ENCODE measurements at places on chromosomes 4 and X.
A peak's percentile ranks its signal among the peaks of the same experiment; 100 is the strongest.

- DNase-seq: no peak
These were observed 28.6 kb downstream of the TRPC3 start for GRCh38 chr4:121923306-121923705.

GRCh38 chr4:8221476-8221875, 22.4 kb downstream of the SH3TC1 start:
- peak; percentile 46 for DNase-seq

- DNase-seq: no peak
These were observed 46.4 kb upstream of the PJA1 start for GRCh38 chrX:69211701-69212100.

DNA sequence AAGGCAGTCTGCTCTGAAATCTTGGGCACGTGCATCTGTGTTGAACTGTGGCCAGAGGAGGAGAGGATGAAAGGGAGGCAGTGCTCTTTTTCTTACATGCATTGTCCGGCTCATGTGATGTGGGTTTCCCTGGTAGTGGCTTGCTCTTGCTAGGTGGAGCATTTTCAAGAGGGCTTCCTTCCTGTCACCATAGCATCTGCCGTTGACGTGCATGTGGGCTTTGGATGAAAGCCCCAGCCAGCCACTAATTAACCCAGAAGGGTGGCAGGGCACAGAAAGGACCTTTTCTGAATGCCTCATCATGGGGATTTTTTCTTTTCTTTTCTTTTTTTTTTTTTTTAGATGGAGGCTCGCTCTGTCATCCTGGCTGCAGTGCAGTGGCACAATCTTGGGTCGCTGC, 121.3 kb downstream of the GPR143 start:
- peak; percentile 61 for DNase-seq

DNA sequence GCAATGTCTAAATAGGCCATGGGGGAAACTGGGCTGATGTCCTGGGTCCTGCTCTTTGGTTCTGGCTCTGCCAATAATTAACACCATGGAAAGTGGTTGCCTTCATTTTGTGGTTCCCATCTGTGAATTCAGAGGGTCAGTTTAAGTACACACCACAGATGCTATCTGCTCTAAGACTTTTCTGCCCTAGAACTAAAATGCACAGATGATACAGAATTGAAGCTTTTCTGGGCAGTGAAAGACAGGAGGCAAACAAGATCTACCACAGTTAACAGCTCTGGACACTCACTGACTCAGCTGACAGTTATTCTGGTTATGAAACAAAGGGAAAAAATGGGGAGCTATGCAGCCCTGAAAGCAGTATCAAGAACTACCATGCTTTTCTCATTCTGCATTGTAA, 37.3 kb downstream of the APBB2 start:
- no peak for DNase-seq

GRCh38 chr4:33149658-33150524, 2429.7 kb downstream of the PCDH7 start:
- DNase-seq: no peak

- DNase-seq: no peak
These were observed 13.5 kb downstream of the KDM5C start for GRCh38 chrX:53211391-53211978.

GRCh38 chr4:81509191-81509590, 37.5 kb upstream of the RASGEF1B start:
- no peak for DNase-seq

DNA sequence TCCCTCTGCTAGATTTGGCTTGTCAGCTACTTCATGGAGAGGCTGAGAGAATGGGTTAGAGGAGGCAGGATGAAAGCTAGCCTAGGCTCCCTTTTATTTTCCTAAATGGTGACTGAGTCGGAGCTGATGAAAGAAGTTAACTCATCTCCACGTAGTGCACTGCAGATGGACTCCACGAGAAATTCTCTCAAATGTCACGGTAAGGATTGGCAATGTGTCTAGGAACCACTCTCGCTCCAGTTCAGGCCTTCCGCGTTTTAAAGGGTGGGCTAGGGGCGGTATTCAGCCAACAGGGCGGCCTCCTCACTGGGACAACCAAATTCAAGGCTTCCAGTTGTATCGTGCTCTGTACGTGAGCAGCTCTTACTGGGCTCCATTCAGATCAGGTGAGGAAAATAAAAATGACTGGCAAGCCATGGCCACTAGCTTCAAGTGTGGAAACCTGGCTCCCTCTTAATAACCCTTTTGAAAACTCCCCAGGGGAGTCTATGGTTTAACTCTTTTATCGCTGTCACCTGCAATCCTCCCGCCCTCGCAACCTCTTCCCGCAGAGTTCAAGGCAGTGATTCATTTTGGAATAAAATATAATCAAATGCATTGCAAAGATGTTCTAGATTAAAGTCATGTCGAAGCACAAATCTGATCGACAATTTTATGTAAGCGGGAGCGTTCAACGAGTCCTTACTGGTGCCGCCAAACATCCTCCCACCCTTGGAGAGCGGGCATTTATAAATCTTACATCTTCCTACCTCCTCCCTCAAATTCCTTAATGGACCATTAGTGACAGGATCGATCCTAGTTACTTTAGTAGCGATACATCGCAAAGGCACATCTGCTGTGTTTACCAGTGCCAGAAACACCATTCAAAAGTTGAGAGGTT, 1.2 kb downstream of the SPOCK3 start:
- DNase-seq: no peak

DNA sequence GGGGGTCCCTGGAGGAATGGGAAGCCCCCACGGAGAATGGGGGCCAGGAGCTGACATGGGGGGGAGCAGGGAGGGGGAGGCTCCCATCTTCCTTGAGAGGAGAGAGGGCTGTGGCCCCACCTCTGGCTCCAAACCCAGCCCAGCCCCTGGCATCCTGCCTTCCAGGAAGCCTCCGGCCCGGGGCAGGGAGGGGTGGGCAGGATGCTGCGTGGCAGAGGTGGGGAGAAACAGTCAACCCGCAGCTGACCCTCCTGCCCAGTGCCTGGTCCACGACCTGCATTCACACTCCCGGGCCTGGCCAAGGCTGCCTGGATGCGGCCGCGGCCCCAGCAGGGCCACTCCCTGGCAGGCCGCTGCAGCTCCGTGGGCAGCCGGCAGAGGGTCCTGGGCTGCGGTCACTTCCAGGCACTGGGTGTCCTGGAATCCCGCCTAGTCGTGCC, 39.0 kb downstream of the CPLX1 start:
- no peak for DNase-seq

GRCh38 chr4:155984106-155984797, 30.6 kb upstream of the CTSO start:
- no peak for DNase-seq

DNA sequence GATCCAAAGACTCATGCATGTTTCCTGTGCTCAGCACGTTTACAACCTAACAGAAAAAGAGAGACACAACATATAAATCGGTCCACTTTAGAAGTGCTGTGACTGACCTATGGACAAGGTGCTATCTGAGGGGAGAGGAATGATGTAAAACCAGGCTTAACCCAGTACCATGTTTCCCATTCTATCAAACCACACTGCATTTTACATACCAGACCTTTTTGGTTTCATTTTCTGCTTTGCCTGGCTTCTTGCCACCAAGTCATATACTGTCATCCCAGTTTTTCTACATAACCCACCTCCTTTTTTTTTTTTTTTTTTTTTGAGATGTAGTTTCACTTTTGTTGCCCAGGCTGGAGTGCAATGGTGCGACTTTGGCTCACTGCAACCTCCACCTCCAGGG, 82.2 kb downstream of the KLF8 start:
- no peak for DNase-seq

DNA sequence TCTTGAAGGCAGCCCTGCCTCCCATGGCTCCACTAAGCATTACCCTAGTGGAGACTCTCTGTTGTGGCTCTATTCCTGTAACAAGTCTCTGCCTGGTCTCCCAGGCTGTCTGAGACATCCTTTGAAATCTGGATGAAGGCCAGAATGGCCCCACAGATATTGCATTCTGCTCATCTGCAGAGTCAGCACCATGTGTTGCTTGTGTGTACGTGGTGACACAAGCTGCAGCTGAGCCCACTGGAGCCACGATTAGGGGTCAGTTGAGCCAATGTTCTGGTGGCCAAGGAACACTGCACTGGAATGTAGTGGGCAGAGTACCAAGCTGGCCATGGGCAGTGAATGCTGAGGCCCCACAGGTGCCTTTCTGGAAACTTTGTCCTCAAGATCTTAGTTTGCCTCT, 29.2 kb downstream of the GRID2 start:
- no peak for DNase-seq

DNA sequence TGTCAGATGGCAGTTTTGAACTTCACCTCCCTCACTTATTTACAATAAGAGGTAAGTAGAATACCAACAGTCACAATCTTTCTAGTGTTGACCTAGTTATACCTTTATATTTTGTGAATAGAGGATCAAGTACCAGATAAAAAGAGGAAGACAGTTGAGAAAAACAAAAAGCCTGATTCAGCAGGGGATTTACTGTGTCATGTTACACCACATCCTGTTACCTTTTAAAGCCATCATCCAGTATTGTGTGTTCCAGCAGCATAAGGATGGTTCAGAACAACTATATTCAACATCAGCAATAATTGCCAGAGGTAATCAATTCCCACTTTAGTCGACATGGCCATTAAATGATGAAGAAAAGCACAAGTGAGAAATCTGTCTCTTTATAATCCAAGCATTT, 21.3 kb upstream of the CXCL6 start:
- DNase-seq: no peak

GRCh38 chr4:59223292-59223941, 1976.7 kb upstream of the ADGRL3 start:
- no peak for DNase-seq

DNA sequence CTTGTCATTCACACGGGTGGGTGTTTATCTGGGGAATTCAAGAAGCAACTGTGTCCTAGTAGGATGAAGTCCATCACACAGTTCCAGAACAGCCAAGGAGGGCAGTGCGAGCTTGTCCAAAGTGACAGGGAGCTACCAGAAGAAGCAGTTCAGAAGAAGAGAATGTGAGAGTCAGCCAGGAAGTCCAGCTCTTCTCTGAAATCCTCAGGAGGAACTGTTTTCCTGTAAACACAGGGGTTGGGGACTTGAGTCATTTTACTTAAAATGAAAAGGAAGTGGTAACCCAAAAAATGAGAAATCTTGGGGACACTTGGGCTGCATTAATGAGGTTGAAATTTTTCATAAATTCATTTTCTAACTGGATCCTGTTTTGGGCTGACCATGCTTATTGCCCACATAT, 8.2 kb upstream of the TLR10 start:
- no peak for DNase-seq

DNA sequence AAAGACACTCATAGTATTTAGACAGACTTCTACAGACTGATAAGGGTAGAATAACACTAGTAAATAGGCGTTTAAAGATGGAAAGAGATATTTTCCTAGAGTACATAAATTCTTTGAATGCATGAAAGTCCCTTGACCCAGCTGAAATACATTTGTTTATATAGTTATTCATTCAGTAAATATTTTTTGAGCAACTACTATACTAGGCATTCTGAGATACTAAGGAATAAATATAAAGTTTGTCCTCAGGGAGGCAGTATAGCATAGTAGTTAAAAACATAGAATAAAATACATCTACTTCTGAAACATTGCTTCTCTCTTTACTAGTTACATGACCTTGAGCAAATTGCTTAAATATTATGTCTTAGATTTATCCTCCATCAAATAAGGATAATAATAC, 27.4 kb downstream of the HMGN5 start:
- no peak for DNase-seq
